Posterior vena cava (tissue), 2 donors: ENCODE measurements at places on chromosomes 5 and 9. TPM values are rescaled to one million over a fixed set of nuclear protein-coding genes. Genes with fewer than 3 reads are reported as not detected.
A peak's percentile ranks its signal among the peaks of the same experiment; 100 is the strongest.

DNA sequence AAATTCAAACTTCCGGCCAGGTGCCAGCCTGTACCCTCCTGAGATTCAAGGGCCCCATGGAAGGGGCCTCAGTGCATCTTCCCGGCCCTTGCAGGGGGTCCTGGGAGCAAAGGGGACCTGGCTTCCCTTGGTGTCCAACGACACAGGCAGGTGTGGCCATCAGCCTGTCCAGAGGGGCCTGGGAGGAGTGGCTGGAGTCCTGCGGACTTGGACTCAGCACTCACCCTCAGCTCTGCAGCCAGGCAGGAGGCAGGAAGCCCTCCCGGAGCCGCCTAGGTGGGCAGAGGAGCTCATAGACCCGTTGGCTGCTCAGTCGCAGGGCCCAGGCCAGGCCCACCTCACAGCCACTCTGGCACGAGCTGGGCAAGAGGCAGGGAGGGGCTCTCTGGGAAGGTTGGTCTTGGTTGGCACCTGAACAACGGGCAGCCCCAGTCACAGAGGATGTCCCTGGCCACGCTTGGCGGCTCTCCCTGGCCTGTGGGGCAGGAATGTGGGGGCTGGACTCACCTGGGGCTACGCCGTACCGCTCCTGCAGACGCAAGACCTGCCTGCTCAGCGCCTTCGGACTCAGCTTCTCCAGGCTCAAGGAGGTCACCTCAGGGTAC, 53.8 kb upstream of the NRARP start:
- peak; percentile 76 for DNase-seq

The BTNL8 gene
- total RNA-seq: not detected

DNA sequence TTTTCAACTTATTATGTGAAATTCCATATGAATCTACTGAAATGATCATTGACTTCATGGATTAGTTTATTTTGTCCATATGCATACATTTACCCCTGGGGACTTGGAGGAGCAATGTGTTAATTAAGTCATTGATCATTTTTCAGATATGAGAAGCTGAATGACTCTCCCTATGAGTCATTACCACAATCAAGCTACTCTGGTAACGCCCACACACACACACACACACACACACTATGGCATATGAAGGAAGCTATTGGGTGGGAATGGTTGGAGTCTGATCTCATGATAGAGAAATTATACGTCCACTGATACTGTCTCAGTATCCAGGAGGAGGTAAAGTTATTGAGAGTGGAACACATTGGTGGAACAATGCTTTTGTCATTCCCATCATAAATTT, 528.9 kb downstream of the AGTPBP1 start:
- no peak for DNase-seq

- DNase-seq: no peak
These were observed 117.8 kb downstream of the CCDC192 start for GRCh38 chr5:127820910-127821553.

The EIF4E1B gene
- total RNA-seq: not detected

The NPR2 gene
- total RNA-seq: 47.1 TPM

DNA sequence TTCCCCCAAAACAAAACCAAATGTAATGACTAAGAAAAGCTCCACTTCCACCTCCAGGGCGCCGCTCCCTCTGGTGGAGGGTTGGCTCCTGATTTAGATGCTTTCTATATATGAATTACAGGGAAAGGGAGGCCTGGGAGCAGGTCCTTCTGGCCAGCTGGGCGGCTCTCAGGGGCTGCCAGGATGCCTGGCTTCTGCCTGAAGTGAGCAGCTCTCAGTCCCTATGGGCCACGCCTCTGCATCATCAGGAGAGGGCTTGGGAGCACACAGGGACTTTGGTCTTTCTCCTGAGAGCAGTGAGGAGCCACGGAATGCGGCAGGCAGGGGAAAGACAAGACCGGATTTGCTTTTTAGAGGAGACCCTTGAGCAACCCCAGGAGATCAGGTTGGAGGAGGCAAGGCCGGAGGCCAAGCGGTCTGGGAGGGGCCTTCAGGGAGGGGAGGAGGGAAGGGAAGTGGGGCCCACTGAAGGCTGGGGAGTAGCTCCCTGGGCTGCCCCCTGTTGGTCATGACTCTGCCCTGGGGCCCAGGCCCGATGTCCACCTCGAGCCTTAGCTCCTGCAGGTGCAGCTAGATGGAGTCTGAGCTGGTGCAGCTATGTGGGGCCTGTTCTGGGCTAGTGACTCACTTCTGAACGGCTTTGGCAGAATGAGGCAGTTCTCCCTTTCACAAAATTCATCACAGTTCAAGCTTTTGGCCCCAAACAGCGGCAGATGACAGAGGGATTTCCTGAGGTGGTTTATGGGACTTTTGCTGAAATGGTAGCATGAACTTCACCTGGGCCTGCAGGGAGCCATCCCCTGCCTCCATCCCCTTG, 11.3 kb upstream of the GRHPR start:
- peak; percentile 74 for DNase-seq

- no peak for DNase-seq
These were observed 185.2 kb upstream of the KLF4 start for GRCh38 chr9:107674721-107675277.

The PCDHGA12 gene
- total RNA-seq: 11.6 TPM

GRCh38 chr9:34492051-34492450, 30.7 kb downstream of the ENHO start:
- no peak for DNase-seq

GRCh38 chr5:98474216-98474615, 299.2 kb upstream of the RGMB start:
- DNase-seq: no peak

GRCh38 chr5:115456056-115456455, 88.5 kb downstream of the FEM1C start:
- no peak for DNase-seq

GRCh38 chr5:1468629-1469527, 23.6 kb upstream of the SLC6A3 start:
- peak; percentile 73 for DNase-seq

The TTC16 gene
- 0.09 TPM for total RNA-seq

DNA sequence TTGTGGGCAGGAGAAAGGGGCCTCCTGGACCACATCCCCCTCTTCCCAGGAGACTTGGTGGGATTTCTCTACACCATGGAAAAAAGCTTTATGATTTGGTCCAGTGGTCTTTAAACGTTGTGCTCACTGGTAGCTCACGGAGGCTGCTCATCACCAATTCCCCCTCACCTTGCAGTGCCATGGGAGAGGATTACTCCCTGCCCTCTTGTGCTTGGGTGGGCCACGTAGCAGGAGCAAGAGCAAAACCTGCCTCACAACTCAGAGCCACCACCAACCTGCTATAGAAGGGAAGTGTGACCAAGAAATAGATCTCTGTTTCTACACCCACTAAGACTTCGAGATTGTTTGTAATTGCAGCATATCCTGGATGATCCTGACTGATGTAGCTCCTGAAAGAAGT, 42.2 kb upstream of the N4BP3 start:
- DNase-seq: no peak

The PCDHGB6 gene
- 6.7 TPM for total RNA-seq

The ADGRD2 gene
- total RNA-seq: not detected
